Activated CD4-positive, alpha-beta T cell treated with anti-CD3 and anti-CD28 coated beads, Interleukin-2, amount 50 U/mL, for 48 hours (primary cell): ENCODE measurements at places on chromosomes 13 and 19.

DNA sequence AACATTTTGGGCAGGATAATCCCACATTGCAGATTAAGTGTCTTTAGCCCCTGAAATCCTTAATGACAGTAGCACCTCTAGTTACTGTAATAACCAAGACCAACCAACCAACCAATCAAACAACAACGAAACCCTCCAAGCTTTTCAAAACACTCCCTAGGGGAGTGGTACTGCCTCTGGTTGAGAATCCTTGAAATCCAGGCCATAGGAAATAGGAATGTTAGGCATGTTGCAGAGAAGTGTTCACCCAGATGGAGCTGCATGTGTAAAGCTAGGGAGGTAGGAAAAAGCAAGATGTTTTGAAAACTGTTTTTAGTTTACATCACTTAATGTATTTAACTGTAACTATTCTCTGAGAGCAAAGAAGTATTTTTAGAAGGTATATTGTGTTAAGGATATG lies 4.5 kb downstream of the LACC1 start:
- no peak for DNase-seq

- DNase-seq: peak; percentile 18
Observed at GRCh38 chr19:46860846-46861690, at the start of gene ARHGAP35. Gene ARHGAP35 (plus strand): TSS chr19:46860997. CDS start chr19:46918676, 57,679 bp downstream.

- no peak for DNase-seq
Observed at GRCh38 chr13:39910041-39910440, 254.6 kb downstream of the COG6 start.

DNA sequence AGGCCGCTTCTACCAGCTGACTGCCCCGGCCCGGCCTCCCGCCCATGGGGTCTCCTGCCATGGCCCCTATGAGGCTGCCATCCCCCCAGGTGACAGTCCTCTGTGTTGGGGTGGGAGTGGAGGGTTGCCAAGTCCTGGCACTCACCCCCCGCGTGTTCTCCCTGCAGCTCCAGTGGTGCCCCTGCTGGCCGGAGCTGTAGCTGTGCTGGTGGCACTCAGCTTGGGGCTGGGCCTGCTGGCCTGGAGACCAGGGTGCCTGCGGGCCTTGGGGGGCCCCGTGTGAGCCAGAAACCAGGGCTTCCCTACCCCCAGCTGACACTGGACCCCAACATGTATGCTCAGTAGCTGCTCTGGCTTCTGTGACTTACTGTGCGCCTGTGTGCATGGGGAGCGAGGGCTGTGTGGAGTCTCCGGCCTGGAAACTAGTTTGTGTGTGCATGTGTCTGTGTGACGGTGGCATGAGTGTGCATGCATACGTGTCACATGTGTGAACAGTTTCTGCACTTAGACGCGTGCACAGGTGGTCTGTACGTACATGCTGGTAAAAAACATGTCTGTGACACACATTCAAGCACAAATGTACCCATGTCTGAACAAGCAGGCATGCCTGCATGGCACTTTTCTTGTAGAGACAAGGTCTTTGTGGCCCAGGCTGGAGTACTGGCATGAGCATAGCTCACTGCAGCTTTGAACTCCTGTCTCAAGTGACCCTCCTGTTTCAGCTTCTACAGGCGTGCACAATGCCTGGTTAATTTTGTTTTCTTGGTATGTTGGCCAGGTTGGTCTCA lies 4.9 kb downstream of the ACP4 start:
- peak; percentile 53 for DNase-seq

GRCh38 chr19:43406297-43406696 lies 8.4 kb upstream of the TEX101 start:
- no peak for DNase-seq

- no peak for DNase-seq
Observed at GRCh38 chr13:89490661-89491060, 1819.5 kb downstream of the SLITRK5 start.

GRCh38 chr19:13104848-13105711 lies 2.4 kb upstream of the LYL1 start:
- peak; percentile 49 for DNase-seq

- no peak for DNase-seq
Observed at GRCh38 chr13:94822356-94822755, 110.0 kb upstream of the SOX21 start.

- peak; percentile 78 for DNase-seq
Observed at GRCh38 chr19:11496391-11497163, 9.1 kb downstream of the ZNF653 start.

DNA sequence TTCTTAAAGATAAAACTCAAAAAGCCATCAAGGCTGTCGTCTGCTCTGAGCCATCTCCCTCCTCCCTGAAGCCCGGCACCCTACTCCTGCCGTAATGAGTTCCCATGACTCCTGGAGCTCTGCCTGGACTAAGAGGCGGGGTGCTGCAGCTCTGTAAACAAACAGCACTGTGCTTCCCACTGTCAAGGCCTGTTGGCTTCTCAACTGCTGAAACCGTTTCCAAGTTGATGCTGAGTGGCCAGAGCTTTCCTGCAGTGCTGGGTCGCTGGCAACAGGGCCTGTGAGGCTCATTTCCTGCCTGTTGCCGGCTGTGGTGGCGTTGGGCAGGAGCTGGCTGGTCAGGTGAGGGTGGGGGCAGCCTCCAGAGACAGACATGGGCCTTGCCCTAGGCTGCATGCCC lies 26.7 kb upstream of the ISYNA1 start:
- DNase-seq: no peak

- DNase-seq: no peak
Observed at GRCh38 chr19:31290931-31291590, 58.2 kb downstream of the TSHZ3 start.

DNA sequence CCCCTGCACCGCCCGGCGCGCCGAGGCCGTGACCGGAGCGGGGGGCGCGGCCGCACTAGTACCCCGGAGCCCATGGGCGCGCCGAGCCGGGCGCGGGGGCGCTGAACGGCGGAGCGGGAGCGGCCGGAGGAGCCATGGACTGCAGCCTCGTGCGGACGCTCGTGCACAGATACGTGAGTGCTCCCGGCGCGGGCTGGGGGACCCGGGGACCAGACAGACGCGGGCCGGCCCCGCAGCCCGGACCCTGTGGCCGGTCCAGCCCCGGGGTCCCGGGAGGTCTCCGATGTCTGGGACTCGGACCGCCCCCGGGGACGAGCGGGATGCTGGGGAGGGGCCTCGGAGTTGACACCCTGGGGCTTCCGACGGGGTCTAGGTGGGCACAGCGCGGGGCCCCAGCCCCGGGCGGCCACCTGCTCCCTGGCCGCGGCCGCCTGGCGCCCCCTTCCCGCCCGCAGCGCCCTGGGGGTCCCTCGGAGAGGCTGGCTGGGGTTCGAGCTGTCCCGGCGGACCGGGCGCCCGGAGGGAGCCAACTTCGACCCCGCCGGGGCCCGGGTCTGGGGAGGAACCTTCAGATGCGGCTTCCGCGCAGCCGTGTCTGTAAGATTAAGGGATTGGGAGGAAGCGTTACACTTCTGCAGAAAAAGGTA lies 568 bp downstream of the ATP11A start:
- DNase-seq: peak; percentile 31

GRCh38 chr13:102589301-102589822 lies 7.4 kb upstream of the TPP2 start:
- no peak for DNase-seq

- DNase-seq: no peak
Observed at GRCh38 chr13:43360171-43360570, 336.8 kb downstream of the DNAJC15 start.

GRCh38 chr13:98653463-98653985 lies 76.6 kb upstream of the STK24 start:
- peak; percentile 83 for DNase-seq

DNA sequence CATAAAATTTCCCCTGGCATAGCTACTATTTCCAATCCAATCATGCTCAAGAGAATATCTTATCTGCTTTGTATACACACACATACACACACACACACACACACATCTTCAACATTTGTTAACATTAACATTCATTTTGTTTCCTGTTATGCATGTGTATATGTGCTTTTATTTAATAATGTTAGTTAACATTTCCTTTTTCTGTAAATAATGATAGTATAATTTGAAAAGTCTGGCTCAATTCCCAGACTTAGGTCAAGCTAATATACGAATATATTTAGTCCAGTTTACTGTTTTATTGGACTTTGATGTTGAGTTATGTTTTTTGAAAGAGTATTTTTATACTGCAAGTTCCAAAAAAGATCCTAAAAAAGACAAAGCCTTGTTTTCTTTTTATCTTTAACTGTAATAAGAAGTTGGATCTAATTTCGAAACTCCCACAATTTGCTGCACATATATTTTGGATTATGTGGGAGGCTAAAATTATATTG lies 1072.4 kb downstream of the EFNB2 start:
- no peak for DNase-seq

DNA sequence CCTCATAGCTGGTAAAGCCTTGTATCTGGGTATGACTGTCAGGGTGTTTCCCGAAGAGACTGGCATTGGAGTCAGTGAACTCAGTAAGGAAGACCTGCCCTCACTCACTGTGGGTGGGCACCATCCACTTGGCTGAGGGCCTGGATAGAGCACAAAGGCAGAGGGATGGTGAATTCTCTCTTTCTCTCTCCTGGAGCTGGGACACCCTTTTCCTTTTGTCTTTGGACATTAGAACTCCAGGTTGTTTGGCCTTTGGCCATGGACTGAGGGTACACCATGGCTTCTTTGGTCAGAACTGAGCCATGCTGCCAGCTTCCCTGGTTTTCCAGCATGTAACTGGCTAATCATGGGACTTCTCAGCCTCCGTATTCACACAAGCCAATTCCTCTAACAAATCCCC lies 4.6 kb upstream of the CEACAM1 start:
- DNase-seq: no peak

DNA sequence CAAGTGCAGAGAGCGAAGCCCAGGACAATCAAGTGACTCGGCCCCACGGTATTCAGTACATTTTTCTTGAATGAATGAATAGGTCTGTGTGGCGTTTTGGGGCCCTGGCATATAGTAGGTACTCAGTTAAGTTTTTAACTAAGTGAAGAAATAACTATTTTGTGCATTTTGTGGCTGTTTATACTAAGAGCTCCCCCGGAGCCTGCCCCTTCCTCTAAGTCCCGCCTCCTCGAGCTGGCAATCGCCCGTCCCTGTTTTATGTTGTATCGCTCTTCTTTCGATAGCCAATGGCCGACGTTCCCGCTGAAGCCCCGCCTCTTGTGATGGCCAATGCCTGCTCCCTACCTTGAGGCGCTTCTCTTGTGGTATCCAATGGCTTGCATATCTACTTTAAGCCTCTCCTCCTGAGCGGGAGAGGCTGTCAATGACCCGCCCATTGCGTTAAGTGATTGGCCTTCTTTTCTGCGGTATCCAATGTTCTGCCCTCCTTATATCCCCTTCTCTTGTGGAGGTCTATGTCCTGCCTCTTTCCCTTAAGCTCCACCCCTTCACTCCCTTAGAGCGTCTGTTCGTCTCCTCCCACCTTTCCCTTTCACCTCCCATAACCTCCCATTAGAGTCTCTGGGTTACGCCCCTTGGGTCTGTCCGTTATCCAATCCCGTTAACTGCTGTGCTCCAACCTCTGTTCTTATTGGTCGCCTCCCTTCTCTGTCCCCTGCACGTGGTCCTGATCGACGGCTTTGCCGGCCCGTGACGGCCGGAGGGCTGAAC lies 509 bp upstream of the HDGFL2 start:
- peak; percentile 98 for DNase-seq

GRCh38 chr19:57348136-57348535 lies 2.9 kb upstream of the ZNF304 start:
- DNase-seq: no peak

GRCh38 chr13:29707876-29708543 lies 112.5 kb upstream of the SLC7A1 start:
- peak; percentile 65 for DNase-seq

GRCh38 chr19:54616057-54616456 lies 14.2 kb upstream of the LILRB1 start:
- DNase-seq: no peak

GRCh38 chr13:24450530-24450929 lies 62.0 kb downstream of the PARP4 start:
- no peak for DNase-seq

DNA sequence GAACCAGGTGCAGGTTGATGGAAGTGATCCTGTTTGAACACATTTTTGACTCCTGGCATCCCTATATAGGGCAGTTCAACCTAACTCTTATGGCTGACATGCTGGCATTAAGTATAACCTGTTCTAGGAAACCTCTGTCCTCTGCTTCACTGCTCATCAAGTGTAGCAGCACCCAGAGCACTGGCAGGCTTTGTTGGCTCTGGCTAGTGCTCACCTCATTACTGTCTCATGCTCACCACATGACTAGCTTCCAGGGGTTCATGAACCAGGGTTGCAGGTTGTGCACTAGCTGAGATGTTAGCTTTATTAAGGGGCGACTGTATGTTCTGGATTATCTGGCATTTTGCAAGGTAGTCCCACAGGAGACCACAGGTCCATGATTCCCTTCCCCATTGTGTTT lies 63.6 kb downstream of the B3GLCT start:
- no peak for DNase-seq

DNA sequence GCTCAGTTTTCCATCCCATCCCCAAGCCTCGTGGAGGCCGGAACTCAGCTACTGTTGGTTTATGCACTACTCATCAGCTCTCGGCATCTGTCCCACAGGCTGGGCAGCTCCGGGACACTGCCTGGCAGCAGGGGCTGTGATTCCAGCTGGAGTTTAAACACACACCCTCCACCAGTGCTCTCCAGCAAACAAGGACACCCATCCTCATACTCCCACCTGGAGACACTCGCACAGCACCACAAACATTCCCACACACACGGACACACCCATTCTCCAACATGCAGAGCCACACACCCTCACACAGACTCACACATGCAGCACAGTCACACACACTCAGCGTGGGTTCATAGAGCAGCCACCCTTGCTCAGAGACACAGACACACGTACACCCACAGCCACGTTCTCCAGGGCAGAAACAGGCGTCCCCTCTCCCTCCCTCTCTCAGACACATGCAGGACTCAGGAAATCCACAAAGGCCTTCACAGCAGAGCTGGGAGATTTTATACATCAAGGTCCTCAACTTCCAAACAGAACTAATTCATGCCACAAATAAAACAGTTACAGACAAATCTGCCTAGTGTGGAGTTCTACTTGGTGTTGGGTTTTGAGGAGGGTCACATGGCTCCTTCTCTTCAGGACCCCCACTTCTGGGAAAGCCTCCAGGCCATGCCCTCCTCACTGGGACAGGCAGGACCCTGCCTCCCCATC lies 785.4 kb downstream of the UQCRFS1 start:
- DNase-seq: no peak
